ENCODE measurements at places on chromosomes 3 and 15.

DNA sequence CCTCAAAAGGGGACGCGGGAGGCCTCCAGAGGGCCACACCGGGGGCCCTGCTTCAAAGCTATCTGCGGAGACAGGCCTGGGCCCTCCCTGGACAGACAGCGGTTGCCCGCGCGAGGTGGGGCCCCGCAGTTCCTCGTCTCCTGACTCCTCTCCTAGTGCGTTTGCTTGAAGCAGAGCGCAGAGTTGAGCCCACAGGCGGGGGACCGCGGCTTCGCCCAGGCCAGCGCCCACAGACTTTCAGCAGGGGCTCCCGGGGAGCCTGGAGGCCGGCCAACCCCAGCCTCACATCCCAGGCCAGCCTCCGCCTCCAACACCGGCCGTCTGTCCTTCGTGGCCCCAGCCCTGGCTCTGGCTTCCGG lies 540 bp upstream of the ADAMTS7 start:
- DNase-seq = no peak

- DNase-seq = no peak
Measured at GRCh38 chr3:6437631-6438030, 423.3 kb upstream of the GRM7 start.

DNA sequence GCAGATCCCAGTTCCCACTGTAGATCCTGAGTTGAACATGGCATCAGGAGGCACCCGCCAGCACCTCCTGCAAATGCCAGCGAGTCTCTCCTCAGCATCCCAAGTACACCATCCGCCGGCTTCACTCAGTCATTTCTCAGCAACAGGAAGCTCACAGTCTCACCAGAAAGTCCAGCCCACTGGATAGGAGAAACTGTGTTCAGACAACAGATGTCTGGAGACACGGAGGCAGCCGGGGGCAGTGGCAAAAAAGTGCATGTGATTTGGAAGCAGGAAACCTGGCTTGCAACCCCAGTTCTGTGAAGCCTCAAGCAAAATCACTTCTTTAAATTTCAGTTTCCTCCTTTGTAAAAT lies 68.7 kb downstream of the SRGAP3 start:
- no peak for DNase-seq

DNA sequence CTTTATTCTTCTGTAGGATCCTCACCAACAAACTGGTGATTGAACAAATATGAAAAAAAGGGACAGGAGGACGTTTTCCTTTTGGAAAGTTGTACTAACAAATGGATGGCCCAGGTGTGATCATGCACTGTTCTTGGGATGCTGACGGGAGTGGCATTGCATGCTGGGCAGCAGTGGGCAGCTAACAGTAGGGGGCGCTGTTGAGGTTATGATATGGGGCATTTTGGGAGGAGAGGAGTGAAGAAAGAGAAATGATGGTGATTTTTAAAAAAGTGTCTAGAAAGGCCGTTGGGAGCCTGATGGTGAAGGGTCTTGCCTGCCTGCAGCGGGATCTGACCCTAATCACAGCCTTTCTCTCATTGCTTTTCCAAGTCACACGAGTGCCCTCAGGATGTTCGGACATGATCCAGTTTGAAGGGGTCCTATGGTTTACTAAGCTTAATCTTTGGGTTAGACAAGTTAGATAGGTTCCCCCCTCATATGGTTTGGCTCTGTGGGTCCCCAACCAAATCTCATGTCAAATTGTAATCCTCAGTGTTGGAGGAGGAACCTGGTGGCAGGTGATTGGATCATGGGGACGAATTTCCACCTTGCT lies 46.2 kb upstream of the PRTG start:
- peak; percentile 45 for DNase-seq

Measured in BE2C (cell line).